ENCODE measurements at places on chromosomes 1 and 21.
A peak's percentile ranks its signal among the peaks of the same experiment; 100 is the strongest.

- DNase-seq = no peak
Measured at GRCh38 chr1:92705446-92705845, 79.5 kb downstream of the EVI5 start.

GRCh38 chr1:41811051-41811795 is 107.5 kb downstream of the HIVEP3 start:
- DNase-seq = no peak

GRCh38 chr1:117821774-117822482 is 107.5 kb downstream of the GDAP2 start:
- DNase-seq = peak; percentile 21

- no peak for DNase-seq
Measured at GRCh38 chr21:42298237-42298636, 17.0 kb downstream of the TFF3 start.

GRCh38 chr1:52424231-52424636 is 19.8 kb downstream of the PRPF38A start:
- DNase-seq = no peak

DNA sequence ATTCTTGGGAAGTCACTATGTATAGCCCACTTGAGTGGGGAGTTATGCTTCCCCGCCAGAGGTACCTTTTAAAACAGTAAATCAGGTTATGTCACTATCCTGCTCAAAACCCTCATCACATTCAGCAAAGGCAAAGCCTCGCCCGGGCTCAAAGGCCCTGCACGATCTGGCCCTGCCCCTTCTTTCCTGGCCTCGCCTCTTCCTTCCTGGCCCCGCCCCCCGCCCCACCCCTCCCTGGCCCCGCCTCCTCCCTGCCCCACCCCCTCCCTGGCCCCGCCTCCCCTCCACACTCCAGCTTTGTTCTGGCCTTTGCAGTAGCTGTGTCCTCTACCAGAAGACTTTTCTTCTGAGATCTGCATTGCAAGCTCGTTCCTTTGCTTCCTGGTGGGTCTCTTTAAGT is 6.6 kb downstream of the LDLRAD2 start:
- DNase-seq = no peak

DNA sequence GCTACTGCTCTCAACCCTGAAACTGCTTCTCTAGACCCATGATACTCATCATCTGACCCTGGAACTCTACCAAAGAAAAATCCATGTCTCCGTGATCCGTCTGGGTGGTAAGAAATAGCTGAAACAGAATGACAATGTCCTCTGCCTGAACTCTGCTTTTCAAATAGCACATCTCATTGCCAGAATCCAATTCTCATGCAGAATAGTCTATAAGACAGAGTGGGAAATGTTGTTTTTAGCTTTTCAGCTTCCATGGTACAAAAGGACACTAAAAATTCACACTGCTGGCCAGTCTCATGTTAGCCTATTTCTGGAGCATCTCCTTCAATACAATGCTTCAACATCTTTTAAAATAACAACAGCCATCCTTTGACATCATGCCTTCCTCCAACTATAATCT is 1355.8 kb upstream of the PRMT6 start:
- no peak for DNase-seq

- DNase-seq = no peak
Measured at GRCh38 chr21:21025742-21026141, 27.5 kb downstream of the NCAM2 start.

- no peak for DNase-seq
Measured at GRCh38 chr1:172670791-172671190, 11.9 kb downstream of the FASLG start.

DNA sequence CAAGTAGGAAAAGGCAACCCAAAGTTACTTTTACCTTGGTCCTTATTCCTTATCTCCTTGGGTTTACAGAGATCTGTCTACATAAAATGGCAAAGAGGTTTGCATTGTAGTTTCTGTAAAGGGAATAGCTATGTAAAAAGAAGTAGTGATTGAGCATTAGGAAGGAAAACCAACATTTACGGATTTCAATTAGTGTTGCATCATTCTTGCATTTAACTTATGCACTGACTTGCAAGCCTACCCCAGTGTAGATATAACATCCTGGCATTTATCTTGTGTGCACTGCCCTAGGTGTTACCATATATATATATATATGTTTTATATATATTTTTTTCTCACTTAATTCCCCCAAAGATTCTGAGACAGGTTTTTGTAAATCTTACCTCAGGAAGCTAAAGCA is 3.7 kb upstream of the LEPR start:
- DNase-seq = no peak

DNA sequence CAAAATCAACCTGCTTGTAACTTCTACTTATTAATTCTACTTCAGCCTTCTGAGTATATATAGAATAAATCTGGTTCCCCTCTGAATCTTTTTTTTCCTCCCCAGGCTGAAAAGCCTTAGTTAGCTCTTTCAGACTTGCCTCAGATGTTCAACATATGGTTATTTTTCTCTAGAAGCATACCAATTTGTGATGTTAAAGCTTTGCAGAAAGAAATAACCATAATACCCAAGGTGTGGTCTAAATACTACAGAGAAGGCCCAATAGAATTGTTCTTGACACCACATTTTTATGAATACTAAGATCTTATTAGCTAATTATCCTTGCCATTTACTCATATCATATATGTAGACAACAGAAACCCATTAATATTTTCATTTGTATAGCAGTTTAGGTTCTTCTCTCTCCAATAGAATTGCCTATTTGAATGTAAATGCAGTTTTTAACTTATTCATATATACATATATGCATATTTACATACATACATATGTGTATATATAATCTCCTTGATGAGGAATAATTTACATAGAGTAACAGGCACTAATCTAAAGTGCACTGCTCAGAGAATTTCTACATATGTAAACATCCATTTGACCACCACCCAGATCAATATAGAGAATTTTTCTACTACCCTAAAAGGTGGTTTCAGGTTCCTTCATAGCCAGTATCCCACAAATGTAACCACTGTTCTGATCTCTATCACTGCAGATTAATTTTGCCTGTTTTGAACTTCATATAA is 175.2 kb upstream of the IVNS1ABP start:
- no peak for DNase-seq

DNA sequence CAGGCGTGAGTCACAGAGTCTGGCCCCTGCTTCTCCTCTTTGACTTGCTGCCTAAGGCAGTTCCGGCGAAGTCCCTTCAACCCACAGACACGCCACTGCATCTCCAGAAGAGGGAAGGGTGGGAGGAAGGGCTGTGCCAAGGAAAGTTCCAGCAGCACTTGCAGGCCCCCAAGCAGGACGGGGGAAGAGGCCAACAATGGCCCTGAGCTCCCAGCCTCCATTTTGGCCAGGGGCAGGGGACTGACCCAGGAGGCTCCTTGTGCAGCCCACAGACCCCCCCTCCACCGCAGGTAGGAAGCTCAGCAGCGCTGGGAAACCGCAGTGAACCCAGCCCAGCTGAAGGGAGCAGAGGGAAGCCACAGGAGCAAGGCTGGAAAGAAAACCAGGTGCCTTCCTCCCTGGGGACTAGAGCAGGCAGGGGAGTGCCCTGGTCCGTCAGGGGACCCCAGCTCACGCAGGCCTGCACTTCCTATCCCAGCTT is 35.4 kb downstream of the ACOT7 start:
- no peak for DNase-seq

DNA sequence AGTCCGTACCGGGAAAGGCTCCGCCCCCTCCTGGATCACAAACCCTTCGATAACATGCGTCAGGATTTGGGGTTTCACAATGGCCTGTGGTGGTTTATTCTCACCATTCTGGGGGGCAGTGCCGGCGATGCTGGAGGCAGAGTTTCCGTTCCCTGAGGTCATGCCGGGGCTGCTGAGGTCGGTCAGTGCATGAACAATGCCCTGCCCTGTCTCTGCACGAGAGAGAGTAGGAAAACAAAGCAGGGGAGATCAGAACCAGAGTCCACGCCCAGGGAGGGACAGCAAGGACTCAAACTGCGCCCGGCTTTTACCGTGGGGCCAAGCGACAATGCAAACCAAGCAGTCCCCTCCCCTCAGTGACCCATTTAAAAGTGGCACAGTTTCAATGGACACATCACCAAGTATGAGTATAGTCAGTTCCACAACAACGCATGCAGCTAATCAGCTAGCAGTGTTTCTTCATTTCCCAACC is 13.2 kb upstream of the A3GALT2 start:
- no peak for DNase-seq

- DNase-seq = no peak
Measured at GRCh38 chr1:3141836-3142235, 72.8 kb downstream of the PRDM16 start.

DNA sequence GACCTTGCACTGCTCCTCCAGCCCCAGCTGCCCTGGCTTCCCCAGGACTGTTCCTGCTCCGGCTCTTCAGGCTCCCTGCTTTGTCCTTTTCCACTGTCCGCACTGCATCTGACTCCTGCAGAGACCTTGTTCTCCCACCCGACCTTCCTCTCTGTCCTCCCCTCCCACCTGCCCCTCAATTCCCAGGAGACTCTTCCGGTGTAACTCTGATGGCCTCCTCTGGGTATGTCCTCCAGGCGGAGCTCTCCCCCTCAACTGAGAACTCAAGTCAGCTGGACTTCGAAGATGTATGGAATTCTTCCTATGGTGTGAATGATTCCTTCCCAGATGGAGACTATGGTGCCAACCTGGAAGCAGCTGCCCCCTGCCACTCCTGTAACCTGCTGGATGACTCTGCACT is 550 bp downstream of the ACKR1 start:
- no peak for DNase-seq

- no peak for DNase-seq
Measured at GRCh38 chr1:22738069-22738435, 27.4 kb downstream of the EPHB2 start.

GRCh38 chr1:235885655-235886262 is 19.1 kb upstream of the LYST start:
- DNase-seq = no peak

DNA sequence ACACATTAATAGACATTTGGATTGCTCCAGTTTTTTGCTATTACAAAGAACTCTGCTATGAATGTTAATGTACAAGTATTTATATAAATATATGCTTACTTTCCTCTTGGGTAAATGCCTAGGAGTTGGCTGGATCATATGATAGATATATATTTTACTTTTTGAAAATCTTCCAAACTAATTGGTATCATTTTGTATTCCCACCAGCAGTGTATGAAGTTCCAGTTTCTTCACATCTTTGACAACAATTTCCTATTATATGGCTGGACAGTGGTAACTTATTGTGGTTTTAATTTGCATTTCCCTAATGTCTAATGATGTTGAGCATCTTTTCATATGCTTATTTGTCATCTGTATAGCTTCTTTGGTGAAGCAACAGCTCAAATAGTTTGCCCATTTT is 23.8 kb upstream of the DIPK1A start:
- no peak for DNase-seq

GRCh38 chr1:107267489-107267888 is 126.7 kb downstream of the NTNG1 start:
- DNase-seq = no peak

DNA sequence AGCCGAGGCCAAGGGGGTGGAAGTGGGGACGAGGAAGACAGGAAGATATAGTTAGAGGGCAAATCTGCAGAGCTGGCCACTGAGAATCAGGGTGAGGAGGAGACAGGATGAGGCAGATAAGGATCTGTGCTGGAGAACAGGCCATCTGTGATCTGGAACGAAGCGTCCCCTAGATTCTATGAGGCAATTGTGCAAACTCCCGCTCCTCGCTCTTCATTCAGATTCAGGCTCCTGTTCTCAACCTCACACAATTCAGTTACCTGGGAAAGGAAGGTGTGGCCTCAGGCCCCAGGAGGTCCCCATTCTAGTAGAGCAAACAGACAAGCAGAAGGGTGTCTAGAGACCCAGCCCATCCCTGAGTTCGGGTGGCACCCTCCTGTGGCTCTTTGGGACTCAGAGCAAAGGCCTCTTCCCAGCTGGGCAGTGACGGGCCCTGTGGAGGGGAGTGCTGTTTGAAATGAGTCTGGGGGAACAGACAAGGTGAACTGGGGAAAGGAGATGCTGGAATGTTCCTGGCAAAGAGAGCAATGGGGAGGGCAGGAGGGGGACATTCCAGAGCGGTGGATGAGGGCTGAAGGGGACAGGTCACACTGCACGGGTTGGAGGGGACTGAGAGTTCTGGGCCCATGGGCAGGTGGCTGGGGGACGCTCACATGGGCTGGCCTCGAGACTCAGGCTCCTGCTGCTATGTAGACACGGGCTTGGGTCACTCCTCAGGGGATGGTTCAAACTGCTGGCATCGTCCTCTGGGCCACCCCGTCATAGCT is 39.9 kb upstream of the AJAP1 start:
- DNase-seq = no peak

DNA sequence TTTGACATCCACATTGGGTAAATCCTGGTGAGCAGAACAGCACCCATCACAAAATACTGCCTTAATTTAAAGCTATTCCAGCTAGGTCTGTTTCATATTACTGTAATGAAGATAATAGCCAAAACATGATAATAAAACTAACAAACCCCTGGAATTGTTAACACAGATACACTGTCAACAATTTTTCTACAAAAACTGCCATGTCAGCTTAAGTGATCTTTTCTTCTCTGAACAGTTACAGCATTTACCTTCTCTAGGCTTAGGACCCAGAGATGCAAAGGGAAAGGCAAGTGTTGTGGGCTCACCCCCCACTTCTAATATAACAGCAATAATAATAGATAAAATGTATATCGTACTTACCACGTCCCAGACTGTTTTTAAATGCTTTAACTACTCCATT is 92.1 kb downstream of the SMYD3 start:
- no peak for DNase-seq

DNA sequence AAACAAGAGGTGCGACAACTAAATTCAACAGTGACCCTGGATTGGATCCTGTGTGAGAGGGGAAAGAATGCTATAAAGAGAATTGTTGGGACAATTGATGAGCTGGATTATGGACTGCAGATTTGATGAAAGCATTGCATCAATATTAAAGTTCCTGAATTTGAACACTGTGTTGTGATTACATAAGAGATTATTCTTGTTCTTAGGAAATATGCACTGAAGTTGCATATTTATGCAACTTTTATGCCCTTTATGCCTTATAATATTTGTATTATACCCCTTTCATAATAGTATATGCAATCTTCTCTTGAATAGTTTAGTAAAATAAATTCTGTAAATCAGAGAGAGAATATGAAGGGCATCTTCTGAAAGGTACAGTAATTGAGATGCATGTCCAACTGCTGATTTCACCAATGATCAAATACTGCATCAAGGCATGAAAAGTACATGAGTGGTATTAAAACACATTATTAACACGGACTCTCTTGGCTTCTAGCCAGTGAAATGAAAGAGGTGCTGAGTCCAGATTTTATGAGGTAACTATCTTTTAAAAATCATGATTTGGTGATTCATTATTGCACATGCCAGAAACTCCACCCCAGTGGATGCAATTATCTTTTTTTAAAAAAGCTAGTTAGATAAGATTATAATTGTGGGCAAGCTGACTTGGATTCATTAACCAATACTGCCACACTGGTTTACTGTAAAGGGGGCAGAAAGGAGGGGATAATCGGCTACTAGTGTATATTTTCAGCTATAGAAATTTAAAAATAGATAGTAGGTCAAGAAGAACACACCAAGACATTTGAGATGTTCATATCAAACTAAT is 19.9 kb upstream of the LPAR3 start:
- DNase-seq = no peak

- DNase-seq = no peak
Measured at GRCh38 chr1:219782311-219782710, 146.0 kb downstream of the SLC30A10 start.

- no peak for DNase-seq
Measured at GRCh38 chr1:27179379-27179778, 24.5 kb upstream of the SLC9A1 start.
